ENCODE measurements at places on chromosomes 5 and 9.
A peak's percentile ranks its signal among the peaks of the same experiment; 100 is the strongest.

GRCh38 chr9:121598167-121598964 lies 53.1 kb upstream of the DAB2IP start:
- peak; percentile 92 for DNase-seq

DNA sequence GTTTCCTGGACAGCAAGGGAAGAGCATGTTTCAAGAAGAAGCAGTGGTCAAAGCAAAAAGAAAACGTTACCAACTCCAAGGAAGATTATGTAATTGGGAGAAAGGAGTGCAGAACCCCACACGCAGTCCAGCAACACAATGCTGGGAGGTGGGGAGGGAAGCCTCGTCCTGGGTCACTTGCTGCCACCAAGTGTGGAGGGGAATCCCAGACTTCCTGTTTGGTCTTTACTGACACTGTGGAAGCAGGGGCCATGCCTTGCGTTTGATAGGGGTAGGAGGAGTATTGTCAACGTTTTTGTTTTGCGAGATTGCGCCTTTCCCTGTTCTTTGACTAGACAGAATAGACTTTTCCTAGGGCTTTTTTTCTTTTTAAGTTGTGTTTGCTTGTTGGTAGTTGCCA lies 421.0 kb downstream of the KDM4C start:
- no peak for DNase-seq

- DNase-seq = peak; percentile 22
Observed at GRCh38 chr5:41510176-41510831, at the start of gene PLCXD3. Gene PLCXD3 (minus strand): TSS chr5:41510601. CDS start chr5:41510526, 75 bp downstream.

DNA sequence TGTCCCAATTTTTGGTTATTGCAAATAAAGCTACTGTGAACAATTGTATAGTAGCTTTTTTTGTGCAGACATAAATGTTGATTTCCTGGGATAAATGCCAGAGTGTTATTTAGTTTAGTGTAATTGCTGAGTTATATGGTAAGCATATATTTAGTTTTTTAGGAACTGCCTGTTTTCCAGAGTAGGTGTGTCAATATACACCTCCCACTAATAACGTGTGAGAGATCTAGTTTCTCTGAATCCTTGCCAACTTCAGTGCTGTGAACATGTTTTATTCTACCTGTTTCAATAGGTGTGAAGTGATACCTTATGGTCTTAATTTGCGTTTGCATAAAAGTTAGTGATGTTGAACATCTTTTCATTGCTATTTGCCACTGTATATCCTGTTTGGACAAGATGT lies 9.1 kb upstream of the OR2S2 start:
- DNase-seq = no peak

GRCh38 chr9:118473521-118473920 lies 769.3 kb downstream of the TLR4 start:
- DNase-seq = no peak

GRCh38 chr5:168408561-168409305 lies 77.5 kb upstream of the RARS1 start:
- no peak for DNase-seq

GRCh38 chr9:88710449-88710848 lies 175.5 kb downstream of the NXNL2 start:
- DNase-seq = no peak
